ENCODE measurements at places on chromosomes 1 and 21. TPM values are rescaled to one million over a fixed set of nuclear protein-coding genes. Genes with fewer than 3 reads are reported as not detected.

The FABP3 gene
- total RNA-seq, result not detected

The SPRR3 gene
- not detected for total RNA-seq

The CELA2A gene
- total RNA-seq, result not detected

The F5 gene
- 80.6 TPM for total RNA-seq

GRCh38 chr21:45892156-45892915 lies 89.2 kb upstream of the COL6A1 start:
- H3K36me3 ChIP-seq, result no peaks in the 10 kb centered on the region
- DNase-seq, result no peak
- H3K4me3 ChIP-seq, result peak overlapping the region; percentile 26
- peaks cover 54% of the 10 kb centered on the region for H3K4me1 ChIP-seq

GRCh38 chr1:230309646-230310177 lies 116.4 kb downstream of the PGBD5 start:
- no peak for DNase-seq
- no peaks in the 10 kb centered on the region for H3K27me3 ChIP-seq
- no peaks in the 10 kb centered on the region for H3K36me3 ChIP-seq
- no peak overlapping the region for H3K4me3 ChIP-seq
- H3K27ac ChIP-seq, result no peak overlapping the region
- no peaks in the 10 kb centered on the region for H3K4me1 ChIP-seq

DNA sequence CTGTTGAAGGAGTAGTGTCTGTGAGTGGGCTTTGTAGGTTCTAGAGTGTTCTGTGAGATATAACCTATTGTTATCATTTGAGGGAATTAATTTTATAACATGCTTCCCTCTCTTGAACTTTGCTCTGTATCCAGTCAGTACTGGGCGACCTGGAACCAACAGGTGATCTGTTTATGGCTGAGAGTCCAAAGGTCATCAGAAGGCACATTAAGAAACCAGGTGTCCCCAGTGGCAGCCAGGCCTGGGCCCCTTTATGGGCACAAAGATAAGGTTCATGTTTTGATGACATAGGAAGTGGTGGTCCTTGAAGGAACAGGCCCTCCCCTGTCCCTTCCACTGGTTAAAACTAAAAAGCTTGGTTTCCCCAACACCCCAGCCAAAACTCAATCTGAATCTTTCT lies 61.1 kb downstream of the FHAD1 start:
- H3K4me3 ChIP-seq, result no peak overlapping the region
- no peaks in the 10 kb centered on the region for H3K36me3 ChIP-seq
- no peak overlapping the region for H3K27ac ChIP-seq
- no peaks in the 10 kb centered on the region for H3K4me1 ChIP-seq
- H3K27me3 ChIP-seq, result no peaks in the 10 kb centered on the region

GRCh38 chr21:44940116-44940631 lies 345 bp downstream of the SLX9 start:
- H3K27me3 ChIP-seq, result no peaks in the 10 kb centered on the region
- H3K4me1 ChIP-seq, result peaks cover 30% of the 10 kb centered on the region
- peaks cover 12% of the 10 kb centered on the region for H3K36me3 ChIP-seq

DNA sequence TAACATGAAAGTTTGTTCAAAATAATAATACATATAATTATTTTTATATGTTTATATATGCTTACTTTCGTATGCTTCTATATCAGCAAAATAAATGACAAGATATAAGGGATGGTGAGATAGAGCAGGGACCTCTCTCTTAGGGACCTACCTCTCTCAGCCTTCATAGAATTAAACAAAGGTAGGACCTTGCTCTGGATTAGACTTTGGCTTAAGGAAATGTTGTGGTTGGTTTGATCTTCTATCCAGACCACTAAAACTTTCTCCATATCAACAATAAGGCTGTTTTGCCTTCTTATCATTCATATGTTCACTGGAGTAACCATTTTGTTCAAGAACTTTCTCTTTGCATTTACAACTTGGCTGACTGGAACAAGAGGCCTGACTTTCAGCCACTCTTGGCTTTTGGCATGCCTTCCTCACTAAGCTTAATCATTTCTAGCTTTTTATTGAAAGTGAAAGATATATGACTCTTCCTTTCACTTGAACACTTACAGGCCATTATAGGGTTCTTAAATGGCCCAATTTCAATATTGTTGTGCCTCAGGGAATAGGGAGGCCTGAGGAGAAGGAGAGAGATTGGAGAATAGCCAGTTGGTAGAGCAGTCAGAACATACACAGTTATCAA lies 14.4 kb downstream of the FRRS1 start:
- no peaks in the 10 kb centered on the region for H3K36me3 ChIP-seq
- H3K27ac ChIP-seq, result no peak overlapping the region
- no peaks in the 10 kb centered on the region for H3K27me3 ChIP-seq
- no peak for DNase-seq
- H3K4me3 ChIP-seq, result no peak overlapping the region
- H3K4me1 ChIP-seq, result no peaks in the 10 kb centered on the region

GRCh38 chr1:209223791-209224190 lies 359.7 kb upstream of the CAMK1G start:
- no peak for DNase-seq
- no peaks in the 10 kb centered on the region for H3K27me3 ChIP-seq
- no peak overlapping the region for H3K27ac ChIP-seq
- H3K4me1 ChIP-seq, result no peaks in the 10 kb centered on the region

GRCh38 chr1:201279313-201279712 lies 4.0 kb upstream of the PKP1 start:
- H3K4me3 ChIP-seq, result no peak overlapping the region
- H3K36me3 ChIP-seq, result no peaks in the 10 kb centered on the region
- H3K4me1 ChIP-seq, result no peaks in the 10 kb centered on the region
- peaks cover 8% of the 10 kb centered on the region for H3K27me3 ChIP-seq
- DNase-seq, result no peak

DNA sequence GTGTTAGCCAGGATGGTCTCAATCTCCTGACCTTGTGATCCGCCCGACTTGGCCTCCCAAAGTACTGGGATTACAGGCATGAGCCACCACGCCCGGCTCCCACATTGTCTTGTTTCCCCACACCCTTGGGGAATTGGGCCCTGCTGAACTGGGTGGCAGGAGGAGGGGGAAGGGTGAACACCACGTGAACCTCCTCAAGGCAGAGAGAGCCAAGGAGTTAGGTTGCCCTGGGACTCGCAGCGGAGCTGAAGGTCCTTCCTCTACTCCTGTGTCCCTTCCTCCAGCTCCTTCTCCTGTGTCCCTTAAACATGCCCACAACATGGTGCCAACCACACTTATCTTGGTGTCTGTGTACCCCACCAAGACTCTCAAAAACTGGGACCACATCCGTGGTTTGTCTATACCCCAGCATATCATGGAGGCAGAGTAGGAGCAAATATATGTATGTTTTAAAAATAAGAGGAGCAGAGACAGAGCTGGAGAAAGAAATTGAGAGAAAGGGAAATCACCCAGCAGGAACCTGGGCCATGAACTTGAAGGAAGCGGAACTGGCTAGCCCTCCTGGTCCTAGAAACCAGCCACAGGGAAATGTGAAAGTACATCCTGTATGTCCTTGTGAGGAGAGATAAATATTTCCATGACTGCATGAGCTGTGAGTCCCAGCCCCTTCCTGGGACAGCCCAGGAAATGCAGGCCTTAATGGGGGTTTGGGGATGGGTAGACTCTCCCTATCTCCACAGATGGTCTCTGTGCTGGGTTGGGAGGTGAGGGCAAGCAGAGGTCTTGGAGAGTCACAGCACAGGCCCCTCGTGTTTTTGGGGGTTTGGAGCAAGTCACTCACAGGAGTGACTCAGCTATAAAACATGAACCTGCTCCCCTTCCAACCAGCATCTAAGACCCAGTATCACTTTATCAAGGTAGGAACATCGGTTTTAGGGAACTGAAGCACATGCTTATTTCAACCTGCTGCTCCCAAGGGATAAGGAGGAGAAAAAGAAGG lies 9.4 kb upstream of the TAL1 start:
- no peak overlapping the region for H3K27ac ChIP-seq
- H3K36me3 ChIP-seq, result no peaks in the 10 kb centered on the region
- no peaks in the 10 kb centered on the region for H3K27me3 ChIP-seq
- peaks cover 12% of the 10 kb centered on the region for H3K4me1 ChIP-seq
- no peak overlapping the region for H3K4me3 ChIP-seq
- DNase-seq, result no peak

- H3K27me3 ChIP-seq, result no peaks in the 10 kb centered on the region
- H3K4me3 ChIP-seq, result no peak overlapping the region
- no peak for DNase-seq
- no peaks in the 10 kb centered on the region for H3K4me1 ChIP-seq
- no peaks in the 10 kb centered on the region for H3K36me3 ChIP-seq
- no peak overlapping the region for H3K27ac ChIP-seq
Measured at GRCh38 chr1:109301874-109302273, 4.9 kb downstream of the MYBPHL start.

DNA sequence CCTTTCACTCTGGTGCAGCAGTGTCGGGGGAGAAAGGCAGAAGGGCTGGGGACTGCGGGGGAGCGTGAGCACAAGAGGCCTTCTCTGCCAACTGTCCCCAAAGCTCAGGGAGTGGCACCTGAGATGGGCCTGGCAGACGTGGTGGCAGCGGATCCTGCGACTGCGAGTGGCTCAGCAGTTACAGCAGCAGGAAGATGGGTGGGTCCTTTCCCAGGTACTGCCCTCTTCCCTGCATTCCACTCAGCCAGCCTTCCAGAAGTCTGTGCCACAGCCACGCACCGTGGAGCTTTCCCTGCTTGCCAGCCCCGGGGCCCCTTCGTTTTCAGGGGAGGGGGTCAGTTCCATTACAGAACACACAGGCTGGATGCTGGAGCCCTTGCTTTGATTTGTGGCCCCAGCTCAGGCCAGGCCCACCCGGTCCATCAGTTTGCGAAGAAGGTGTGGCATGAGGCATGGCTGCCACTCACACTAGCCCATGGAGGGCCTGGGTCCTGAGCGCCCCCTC lies 17.2 kb downstream of the MTHFR start:
- H3K27ac ChIP-seq, result no peak overlapping the region
- H3K27me3 ChIP-seq, result no peaks in the 10 kb centered on the region
- H3K4me3 ChIP-seq, result no peak overlapping the region
- no peak for DNase-seq
- peaks cover 15% of the 10 kb centered on the region for H3K36me3 ChIP-seq
- peaks cover 12% of the 10 kb centered on the region for H3K4me1 ChIP-seq

DNA sequence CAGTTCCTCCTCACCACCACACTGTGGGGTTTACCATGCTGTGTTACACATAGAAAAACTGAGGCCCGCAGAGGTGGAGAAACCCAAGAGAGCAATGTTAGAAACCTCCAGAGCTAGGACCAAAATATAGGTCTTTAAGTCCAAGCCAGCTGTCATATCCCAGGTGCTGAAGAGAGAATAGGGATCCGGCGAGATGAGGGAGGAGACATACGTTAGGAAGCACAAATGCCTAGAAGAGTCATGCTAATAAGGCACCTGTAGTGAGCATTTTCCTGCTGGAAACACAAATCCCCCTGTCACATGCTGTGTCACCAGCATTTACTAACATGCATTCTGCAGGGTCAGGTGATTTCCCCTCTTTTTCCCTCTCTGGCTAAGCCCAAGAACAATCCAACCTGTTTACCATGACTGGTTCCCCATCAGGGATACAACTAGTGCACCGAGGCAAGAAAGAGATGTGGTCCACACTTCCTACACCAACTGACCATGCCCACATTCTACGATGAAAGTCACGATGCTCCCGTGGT lies 168.6 kb upstream of the CAMK1G start:
- no peak for DNase-seq
- H3K4me3 ChIP-seq, result no peak overlapping the region
- H3K36me3 ChIP-seq, result no peaks in the 10 kb centered on the region
- no peaks in the 10 kb centered on the region for H3K4me1 ChIP-seq
- no peak overlapping the region for H3K27ac ChIP-seq

DNA sequence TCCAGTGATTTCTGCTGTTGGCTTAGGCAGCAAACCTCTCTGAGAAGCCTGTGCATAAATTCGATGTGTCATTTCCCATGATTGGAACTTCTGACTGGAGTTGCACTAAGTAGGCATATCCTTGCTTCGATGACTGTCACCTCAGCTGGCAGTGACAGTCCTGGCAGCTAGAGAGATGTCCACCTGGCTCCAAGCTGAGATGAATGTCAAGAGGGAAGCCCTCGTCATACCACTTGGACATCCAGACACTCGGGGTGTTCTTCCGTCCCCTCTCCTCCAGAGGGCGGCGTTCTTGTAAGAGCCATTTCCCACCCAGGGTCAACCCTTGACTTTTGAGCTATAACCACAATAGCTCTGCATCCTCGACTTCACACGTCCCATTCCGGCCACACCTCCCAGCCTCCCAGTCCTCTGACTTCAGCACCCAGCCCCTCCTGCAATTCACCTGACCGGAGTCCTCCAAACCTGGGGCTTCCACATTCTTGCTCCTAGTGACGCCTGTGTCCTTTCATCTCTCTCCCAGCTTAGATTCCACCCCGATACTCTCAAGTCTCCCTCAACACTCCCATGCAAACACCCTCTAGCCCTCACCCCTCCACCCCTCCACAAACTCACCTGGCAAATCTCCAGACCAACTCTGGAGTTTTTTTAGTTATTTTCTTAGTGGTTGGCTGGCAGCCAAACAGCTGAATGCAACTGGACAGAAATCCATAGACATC lies 17.3 kb downstream of the CA6 start:
- H3K4me3 ChIP-seq, result no peak overlapping the region
- no peak overlapping the region for H3K27ac ChIP-seq
- H3K36me3 ChIP-seq, result no peaks in the 10 kb centered on the region
- peak; percentile 73 for DNase-seq
- H3K27me3 ChIP-seq, result no peaks in the 10 kb centered on the region

- H3K4me3 ChIP-seq, result no peak overlapping the region
- H3K36me3 ChIP-seq, result no peaks in the 10 kb centered on the region
- DNase-seq, result no peak
- peaks cover 6% of the 10 kb centered on the region for H3K27me3 ChIP-seq
Measured at GRCh38 chr1:203069030-203069747, 16.6 kb downstream of the MYOG start.

- H3K4me3 ChIP-seq, result no peak overlapping the region
- no peaks in the 10 kb centered on the region for H3K36me3 ChIP-seq
- no peaks in the 10 kb centered on the region for H3K27me3 ChIP-seq
- DNase-seq, result no peak
- H3K4me1 ChIP-seq, result no peaks in the 10 kb centered on the region
- no peak overlapping the region for H3K27ac ChIP-seq
Measured at GRCh38 chr1:67792741-67793458, 40.4 kb downstream of the GNG12 start.

DNA sequence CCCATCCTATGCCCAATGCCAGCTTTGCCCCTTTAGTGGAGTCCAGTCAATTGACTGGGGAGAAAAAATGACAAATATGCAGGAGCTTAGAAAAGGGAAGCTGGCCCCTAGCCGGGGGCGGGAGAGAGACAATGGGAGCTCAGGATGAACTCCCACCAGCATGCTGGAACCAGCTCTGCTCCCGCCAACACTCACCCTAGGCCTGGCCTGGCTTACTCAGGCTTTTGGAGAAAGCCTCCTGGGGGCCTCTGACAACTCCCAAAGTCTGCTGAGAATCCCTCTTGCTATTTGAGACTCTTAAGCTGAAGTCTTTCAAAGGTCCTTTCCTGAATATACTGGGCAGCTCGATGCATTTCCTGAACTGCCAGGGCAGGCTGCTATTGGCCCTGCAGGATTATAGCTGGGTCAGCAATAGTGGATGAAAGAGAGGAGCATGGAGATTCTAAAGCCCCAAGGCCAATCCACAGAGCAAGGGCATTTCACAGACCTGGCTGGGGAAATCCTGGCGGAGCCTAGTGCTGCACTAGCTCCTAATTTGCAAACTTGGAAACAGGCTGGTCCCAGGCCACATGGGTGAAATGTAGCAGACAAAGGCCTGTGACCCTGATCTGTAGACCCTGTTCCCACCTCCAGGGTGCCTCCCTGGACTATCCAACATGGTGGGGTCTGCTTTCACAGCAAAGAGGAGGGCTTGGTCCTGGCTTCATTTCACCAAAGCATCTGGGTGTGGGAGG lies 35.7 kb upstream of the CLSTN1 start:
- no peaks in the 10 kb centered on the region for H3K27me3 ChIP-seq
- H3K4me3 ChIP-seq, result no peak overlapping the region
- no peak for DNase-seq
- no peak overlapping the region for H3K27ac ChIP-seq

GRCh38 chr1:226474443-226475141 lies 66.7 kb upstream of the PARP1 start:
- no peak overlapping the region for H3K4me3 ChIP-seq
- peaks cover 1% of the 10 kb centered on the region for H3K27me3 ChIP-seq
- H3K27ac ChIP-seq, result no peak overlapping the region
- H3K4me1 ChIP-seq, result no peaks in the 10 kb centered on the region
